ENCODE measurements at places on chromosomes 5 and 9.

DNA sequence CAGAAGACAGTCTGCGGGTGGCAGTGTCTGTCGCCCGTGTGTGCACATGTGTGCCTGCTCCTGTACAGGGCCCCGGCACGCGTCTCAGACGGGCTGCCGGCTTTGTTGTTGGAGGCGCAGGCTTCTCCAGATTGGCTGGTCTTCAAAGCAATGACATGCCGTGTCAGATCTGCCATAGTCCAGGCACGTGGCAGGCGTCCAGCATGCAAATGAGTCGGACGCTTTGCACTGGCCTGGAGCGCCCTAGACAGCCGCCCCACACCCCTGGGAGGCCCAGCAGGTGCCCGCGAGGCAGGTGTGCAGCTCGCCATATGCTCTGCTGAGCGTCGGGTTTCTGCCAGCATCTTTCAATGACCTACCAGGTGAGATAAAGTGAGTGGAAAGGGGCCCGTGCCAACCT, 71.5 kb downstream of the GADD45G start:
- DNase-seq: no peak

GRCh38 chr9:2874001-2874750, 30.3 kb upstream of the PUM3 start:
- DNase-seq: no peak

GRCh38 chr5:157930710-157931109, 71.8 kb upstream of the CLINT1 start:
- DNase-seq: no peak

DNA sequence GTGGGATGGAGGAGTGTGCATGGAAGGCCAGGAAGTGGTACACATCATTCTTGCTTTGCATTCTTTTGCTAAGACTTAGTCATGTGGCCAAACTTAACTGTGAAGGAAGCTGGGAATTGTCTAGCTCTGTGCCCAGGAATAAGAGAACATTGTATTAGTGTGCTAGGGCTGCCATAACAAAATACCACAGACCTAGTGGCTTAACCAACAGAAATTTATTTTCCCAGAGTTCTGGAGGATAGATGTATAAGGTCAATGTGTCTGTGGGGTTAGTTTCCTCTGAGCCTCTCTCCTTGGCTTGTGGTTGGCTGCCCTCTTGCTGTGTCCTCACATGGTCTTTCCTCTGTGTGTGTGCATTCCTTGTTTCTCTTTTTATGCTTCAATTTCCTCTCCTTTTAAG, 32.4 kb downstream of the NNT start:
- DNase-seq: no peak
